ENCODE measurements at places on chromosomes 4 and X.

DNA sequence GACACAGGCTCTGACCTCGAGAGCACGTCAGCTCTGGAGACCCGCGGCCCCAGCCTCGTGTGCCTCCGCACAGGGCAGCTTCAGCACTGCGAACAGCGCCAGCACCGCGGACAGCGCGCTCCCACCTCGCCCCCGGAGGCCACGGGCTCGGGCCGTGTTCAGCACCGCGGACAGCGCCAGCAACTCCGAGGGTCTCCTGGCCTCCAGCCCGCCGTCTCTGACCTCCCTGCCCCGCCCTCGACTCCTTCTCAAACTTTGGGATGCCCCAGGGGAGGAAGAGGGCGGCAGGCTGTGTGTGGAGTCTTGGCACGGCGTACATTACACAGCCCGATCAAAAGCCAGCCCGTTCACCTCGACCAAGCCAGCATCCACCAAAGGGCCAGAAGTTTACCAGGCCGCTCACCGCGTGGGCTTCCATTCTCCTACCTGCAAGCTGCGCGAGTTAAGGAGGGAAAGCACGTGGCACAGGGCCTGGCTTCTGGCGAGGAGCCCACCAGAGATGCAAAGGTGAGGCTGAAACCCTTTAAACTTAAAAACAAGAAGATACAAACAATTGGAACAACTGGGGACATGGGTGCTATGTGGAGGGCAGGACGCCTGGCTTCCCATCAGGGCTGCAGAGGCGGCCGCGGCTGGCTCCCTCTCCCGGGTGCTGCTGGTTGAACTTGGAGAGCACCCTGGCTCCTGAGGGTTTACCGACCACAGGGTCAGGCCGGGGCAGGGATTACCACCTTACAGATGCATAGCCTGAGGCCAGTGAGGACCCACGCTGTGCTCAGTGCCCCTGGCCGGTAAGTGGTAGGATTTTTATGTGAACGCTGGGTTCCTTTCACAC lies 4.5 kb upstream of the NKX1-1 start:
- peak; percentile 10 for DNase-seq

DNA sequence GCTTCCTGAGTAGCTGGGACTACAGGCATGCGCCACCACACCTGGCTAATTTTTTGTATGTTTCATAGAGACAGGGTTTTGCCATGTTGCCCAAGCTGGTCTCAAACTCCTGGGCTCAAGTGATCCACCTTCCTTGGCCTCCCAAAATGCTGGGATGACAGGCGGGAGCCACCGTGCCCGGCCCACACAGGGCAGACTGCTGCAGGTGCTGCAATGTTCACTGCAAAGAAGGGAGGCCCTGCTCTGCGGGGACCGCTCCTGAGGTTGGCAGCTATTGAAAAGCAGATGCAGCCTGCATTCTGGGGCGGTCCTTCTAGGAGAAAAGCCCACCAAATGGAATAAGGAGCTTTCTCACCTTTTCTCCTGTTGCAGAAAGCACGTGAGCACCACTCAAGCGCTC lies 5.0 kb downstream of the ARSD start:
- no peak for DNase-seq

- no peak for DNase-seq
Observed at GRCh38 chr4:119652998-119653397, 24.4 kb upstream of the PDE5A start.

GRCh38 chrX:50996930-50997329 lies 86.4 kb downstream of the BMP15 start:
- no peak for DNase-seq

DNA sequence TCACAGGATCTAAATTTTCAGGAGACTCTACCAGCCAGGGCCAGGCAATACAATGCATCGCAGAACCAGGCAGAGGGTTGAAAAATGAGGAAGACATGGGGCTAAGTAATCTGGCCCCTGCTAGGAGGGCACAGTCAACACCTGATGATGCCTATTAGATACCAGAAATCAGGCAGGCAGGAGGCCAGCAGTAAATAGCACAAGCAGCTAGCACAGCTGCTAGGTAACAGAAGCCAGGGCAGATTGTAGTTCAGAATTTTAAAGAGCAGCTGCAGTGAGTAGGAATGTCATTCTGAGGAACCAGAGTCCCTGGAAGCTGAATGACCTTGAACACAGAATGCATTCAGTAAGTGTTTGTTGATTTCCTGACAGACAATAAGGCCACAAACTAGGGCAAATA lies 38.8 kb upstream of the TRPC5OS start:
- DNase-seq: no peak

- DNase-seq: no peak
Observed at GRCh38 chrX:68059469-68059868, 373.8 kb downstream of the OPHN1 start.

DNA sequence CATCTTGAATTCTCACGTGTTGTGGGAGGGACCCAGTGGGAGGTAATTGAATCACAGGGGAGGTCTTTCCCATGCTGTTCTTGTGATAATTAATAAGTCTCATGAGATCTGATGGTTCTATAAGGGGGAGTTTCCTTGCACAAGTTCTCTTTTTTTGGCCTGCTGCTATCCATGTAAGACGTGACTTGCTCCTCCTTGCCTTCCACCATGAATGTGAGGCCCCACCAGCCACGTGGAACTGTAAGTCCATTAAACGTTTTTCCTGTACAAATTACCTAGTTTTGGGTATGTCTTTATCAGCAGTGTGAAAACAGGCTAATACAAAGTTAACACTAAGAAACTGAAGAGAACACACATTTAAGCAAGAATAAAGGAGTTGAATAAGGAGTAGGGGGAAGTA lies 16.0 kb downstream of the TBCK start:
- DNase-seq: no peak

- DNase-seq: no peak
Observed at GRCh38 chrX:9948406-9948805, 18.8 kb upstream of the CLDN34 start.

GRCh38 chrX:69285881-69286564 lies 120.8 kb upstream of the PJA1 start:
- no peak for DNase-seq

DNA sequence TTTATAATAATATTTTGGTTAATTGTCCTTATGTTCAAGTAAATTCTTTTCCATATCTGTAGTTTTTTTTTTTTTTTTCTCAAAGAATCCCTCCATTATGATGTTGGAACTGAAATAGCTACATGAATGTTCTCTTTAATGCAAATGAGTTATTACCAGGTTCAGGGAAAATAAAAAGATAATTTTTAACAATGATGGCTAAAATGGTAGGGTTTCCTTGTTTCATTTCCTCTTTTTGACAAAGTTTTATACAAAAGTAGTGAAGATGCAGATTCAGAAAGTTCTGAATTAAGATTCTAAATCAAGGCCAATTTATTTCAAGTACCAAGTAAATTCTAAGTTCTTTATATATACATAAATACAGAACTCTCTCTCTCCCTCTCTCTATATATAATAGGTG lies 779.0 kb upstream of the INTU start:
- DNase-seq: no peak

DNA sequence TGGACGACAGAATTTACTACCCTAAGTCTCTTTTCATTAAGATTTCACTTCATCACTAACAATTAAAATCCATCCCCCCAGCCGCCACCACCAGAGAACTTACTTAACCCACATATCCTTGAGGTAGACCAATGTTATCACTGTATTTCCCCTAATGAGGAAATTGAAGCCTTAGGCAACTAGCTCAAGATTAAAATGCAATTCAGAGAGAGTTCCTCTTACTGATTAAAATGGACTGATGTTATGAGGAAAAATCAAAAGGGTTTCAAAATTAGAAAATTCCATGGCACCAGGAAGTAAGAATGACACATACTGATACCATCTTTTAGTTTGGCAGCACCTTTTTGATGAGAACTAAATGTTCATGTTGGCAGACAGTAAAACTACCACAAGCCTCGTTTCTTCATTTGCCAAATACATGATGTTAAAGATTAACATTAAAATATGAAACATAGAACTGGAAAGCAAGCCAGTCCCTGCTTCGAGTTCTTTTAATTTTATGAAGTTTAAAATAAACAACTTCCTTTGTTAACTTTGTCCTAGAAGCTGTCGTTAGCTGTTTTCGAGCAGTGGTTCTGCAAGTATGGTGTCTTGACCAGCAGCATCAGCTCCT lies 69.3 kb upstream of the CCDC160 start:
- DNase-seq: no peak

GRCh38 chrX:22742174-22742573 lies 257.6 kb upstream of the DDX53 start:
- peak; percentile 10 for DNase-seq

- DNase-seq: no peak
Observed at GRCh38 chr4:113974467-113974866, 5.0 kb downstream of the ARSJ start.

- no peak for DNase-seq
Observed at GRCh38 chr4:26287756-26288155, 33.1 kb upstream of the RBPJ start.

GRCh38 chr4:33063241-33063640 lies 2343.1 kb downstream of the PCDH7 start:
- peak; percentile 61 for DNase-seq

GRCh38 chrX:8274170-8274569 lies 103.1 kb upstream of the VCX2 start:
- DNase-seq: no peak

DNA sequence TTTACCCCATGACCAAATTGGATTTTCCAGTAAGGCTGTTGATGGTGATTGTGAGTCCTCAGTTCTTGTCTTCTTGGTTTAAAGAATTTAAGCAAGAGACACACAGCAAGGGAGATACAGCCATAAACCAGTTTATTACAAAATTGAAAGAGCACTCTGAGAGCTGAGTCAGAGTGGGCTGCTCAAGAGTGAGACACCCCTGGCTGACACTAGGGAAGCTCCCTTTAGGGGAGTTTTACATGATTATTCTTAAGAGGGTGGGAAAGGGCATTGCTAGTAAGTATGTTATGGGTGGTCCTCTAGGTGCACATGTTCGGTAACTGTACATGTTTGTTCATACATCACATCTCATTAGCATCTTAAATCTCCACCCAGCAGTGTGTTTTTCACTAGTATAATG lies 18.8 kb upstream of the ZNF81 start:
- DNase-seq: no peak

- no peak for DNase-seq
Observed at GRCh38 chr4:15395311-15395710, 32.5 kb upstream of the C1QTNF7 start.

DNA sequence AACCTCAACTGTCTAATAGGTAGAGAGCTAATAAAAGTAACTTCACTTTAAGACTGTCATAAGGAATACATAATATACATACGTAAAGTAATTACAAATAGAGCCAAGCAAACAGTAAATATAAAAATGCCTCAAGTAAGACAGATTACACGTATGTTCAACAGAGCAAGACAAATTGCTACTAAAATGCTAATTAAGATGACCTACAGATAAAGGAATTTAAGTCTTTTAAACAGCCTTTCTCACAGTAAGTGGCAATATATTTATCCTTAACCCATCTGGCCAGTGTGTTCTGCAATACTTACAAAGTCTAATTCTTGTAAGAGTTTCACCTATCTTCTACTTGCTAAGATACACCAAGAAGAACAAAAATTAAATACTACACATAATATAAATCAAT lies 12.7 kb downstream of the G3BP2 start:
- no peak for DNase-seq

DNA sequence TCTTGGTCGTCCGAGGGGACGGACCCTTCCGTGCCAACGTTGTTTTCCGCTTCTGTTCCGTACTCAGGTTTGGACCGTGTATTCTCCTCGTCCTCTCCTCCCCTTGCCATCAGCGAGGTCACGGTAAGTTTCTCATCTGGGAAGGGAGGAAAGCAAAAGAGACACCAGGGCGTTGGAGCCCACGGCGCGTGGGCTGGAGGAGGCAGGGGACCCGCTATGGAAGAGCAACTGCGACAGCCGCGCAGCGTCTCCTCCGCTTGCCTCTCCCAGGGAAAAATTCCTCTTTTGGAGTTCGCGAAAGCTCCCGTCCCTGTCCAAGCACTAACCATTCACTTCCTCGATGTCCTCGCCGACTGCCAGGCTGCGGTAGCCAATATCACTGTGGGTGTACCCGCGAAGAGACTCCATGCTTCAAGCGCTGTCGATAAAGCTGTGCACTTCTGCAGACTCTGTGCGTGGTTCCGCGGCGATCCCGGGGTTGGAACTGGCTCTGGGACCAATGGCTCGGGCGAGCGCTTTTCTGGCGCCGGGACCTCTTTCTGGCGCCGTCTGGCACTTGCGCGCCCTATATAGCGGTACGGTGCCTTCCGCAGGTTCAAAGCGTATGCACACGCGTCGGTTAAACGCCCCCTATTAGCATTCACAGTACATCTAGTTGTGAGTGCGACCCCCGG lies at the start of gene ESX1:
ESX1 (minus strand) TSS at position 492 of the 674 bp plus-strand sequence; CDS start at position 408, 84 bp downstream.
- DNase-seq: no peak

GRCh38 chr4:186932631-186933187 lies 209.1 kb upstream of the FAT1 start:
- DNase-seq: peak; percentile 88

- no peak for DNase-seq
Observed at GRCh38 chrX:87805829-87806490, 288.4 kb downstream of the KLHL4 start.
